Activated B cell treated with CpG ODN at 0.5 μM for 24 hours (primary cell): ENCODE measurements at places on chromosomes 1 and 21.

- no peaks in the 10 kb centered on the region for H3K27me3 ChIP-seq
- no peaks in the 10 kb centered on the region for H3K4me1 ChIP-seq
- DNase-seq = no peak
- H3K4me3 ChIP-seq = no peak overlapping the region
Observed at GRCh38 chr1:38365242-38365641, 318.6 kb upstream of the POU3F1 start.

DNA sequence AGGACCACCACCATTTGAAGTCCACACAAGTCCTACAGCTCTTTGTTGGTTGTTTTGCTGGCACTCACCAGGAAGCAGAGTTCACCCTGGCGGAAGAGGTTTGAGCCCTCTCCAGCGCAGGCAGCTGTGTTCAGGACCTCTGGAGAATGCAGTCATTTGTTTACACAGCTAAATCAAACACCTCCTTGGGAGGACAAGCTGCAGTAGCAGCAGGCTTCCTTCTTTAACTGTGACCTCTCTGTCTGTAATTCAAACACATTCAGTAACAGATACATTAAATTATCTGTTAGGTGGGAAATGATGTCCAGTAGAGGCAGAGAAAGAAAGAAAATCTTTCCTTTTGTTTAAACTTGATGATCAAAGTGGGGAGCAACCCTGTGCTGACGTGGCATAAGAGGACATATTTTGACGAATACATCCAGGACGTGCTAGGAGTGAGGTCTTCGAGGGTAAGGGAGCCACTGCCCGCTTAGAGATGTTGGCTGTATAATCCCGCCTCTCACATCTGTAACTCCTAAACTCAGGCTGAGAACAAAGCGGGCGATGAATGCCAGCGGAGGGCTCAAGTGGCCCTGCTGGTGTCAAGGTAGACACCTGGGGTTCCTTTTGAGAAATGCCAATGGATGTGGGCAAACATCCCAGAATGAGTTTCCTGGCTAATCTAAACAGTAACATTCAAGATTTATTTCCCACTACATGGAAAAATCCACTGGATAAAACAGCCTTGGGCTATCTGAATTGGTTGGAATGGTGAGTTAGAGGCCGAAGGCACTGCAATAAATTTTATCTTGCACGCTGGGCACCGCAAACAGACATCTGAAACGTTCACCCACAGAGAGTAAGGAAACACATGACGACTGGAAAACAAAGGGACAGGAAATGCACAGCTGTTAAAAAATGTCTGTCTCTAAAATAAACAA, 51.7 kb downstream of the ABCA4 start:
- H3K27me3 ChIP-seq = no peaks in the 10 kb centered on the region
- no peaks in the 10 kb centered on the region for H3K36me3 ChIP-seq
- DNase-seq = no peak
- H3K27ac ChIP-seq = no peak overlapping the region

- no peaks in the 10 kb centered on the region for H3K4me1 ChIP-seq
- no peaks in the 10 kb centered on the region for H3K27me3 ChIP-seq
- no peak for DNase-seq
- H3K27ac ChIP-seq = no peak overlapping the region
- H3K4me3 ChIP-seq = no peak overlapping the region
- H3K36me3 ChIP-seq = no peaks in the 10 kb centered on the region
Observed at GRCh38 chr1:102919659-102920058, 188.7 kb downstream of the COL11A1 start.

- no peaks in the 10 kb centered on the region for H3K4me1 ChIP-seq
- H3K4me3 ChIP-seq = no peak overlapping the region
- no peaks in the 10 kb centered on the region for H3K27me3 ChIP-seq
- no peaks in the 10 kb centered on the region for H3K36me3 ChIP-seq
- no peak overlapping the region for H3K27ac ChIP-seq
Observed at GRCh38 chr1:189859385-189859977, 618.2 kb downstream of the BRINP3 start.

GRCh38 chr1:178192686-178193085, 98.8 kb downstream of the RASAL2 start:
- peaks cover 3% of the 10 kb centered on the region for H3K4me1 ChIP-seq
- no peaks in the 10 kb centered on the region for H3K36me3 ChIP-seq
- H3K4me3 ChIP-seq = no peak overlapping the region
- H3K27ac ChIP-seq = no peak overlapping the region
- H3K27me3 ChIP-seq = peaks cover 14% of the 10 kb centered on the region

- no peak for DNase-seq
- peaks cover 36% of the 10 kb centered on the region for H3K27me3 ChIP-seq
- H3K27ac ChIP-seq = no peak overlapping the region
- no peaks in the 10 kb centered on the region for H3K36me3 ChIP-seq
- peaks cover 12% of the 10 kb centered on the region for H3K4me1 ChIP-seq
Observed at GRCh38 chr1:230429067-230429735, 3.1 kb upstream of the PGBD5 start.

DNA sequence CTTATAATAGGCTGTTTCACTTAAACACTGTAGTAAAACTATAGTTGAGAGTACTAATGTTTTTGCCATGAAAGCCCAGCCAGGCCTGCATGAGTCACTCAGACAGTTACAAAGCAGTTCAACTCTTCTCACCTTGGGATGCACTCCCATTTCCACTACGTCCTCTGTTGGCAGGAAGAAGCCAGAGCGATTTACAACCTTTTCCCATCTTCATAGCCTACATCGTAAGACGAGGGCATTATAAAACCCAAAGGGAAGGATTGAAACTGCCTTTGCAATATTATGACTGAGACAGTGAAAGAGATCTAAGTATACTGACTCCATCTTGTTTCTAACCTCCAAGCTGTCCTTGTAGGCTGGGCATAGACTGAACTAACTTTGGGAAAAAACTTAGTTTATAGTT, 71.8 kb upstream of the CSF1 start:
- no peak for DNase-seq
- no peak overlapping the region for H3K4me3 ChIP-seq
- no peaks in the 10 kb centered on the region for H3K4me1 ChIP-seq
- H3K27me3 ChIP-seq = peaks cover 7% of the 10 kb centered on the region
- H3K27ac ChIP-seq = no peak overlapping the region

DNA sequence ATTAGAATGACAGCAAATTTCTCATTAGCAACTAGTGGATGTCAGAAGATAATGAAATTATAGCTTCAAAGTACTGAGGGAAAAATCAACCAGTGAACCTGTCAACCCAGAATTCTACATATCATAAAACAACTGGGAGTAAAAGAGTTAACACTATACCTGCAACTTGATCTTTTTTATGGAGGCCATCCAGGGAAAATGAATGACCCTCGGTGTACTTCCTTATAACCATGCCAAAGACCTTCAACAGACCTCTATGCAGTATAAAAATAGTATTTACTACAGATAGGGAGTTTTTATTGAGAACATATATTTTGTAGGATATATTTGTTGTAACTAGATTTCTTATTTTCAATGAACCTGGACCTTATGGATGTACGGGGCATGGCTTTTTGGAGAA, 392.5 kb upstream of the ZRANB2 start:
- no peaks in the 10 kb centered on the region for H3K4me1 ChIP-seq
- no peak overlapping the region for H3K27ac ChIP-seq
- no peaks in the 10 kb centered on the region for H3K27me3 ChIP-seq
- H3K4me3 ChIP-seq = no peak overlapping the region

DNA sequence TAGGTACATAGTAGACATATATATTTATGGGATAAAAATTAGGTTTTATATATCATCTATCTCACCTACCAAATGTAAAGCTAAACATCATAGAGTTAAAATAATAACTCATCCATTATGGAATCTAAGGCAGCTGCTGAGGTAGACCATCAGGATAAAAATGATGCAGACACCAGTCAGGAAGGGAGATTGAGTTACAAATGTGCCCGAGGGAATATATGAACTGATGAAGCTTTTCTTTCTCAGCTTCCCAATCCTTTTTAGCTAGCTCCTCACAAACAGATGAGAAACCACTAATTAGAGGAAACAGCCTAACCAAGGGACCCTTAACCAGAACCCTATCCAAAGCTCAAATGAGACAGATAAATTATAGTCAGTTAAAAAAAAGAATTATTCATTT, 20.9 kb downstream of the TTLL7 start:
- H3K4me1 ChIP-seq = no peaks in the 10 kb centered on the region
- no peaks in the 10 kb centered on the region for H3K36me3 ChIP-seq
- H3K4me3 ChIP-seq = no peak overlapping the region
- no peak overlapping the region for H3K27ac ChIP-seq
- peaks cover 2% of the 10 kb centered on the region for H3K27me3 ChIP-seq

GRCh38 chr1:83762039-83762365, 236.9 kb downstream of the TTLL7 start:
- peaks cover 39% of the 10 kb centered on the region for H3K4me1 ChIP-seq
- no peaks in the 10 kb centered on the region for H3K27me3 ChIP-seq
- no peak for DNase-seq
- H3K4me3 ChIP-seq = no peak overlapping the region

DNA sequence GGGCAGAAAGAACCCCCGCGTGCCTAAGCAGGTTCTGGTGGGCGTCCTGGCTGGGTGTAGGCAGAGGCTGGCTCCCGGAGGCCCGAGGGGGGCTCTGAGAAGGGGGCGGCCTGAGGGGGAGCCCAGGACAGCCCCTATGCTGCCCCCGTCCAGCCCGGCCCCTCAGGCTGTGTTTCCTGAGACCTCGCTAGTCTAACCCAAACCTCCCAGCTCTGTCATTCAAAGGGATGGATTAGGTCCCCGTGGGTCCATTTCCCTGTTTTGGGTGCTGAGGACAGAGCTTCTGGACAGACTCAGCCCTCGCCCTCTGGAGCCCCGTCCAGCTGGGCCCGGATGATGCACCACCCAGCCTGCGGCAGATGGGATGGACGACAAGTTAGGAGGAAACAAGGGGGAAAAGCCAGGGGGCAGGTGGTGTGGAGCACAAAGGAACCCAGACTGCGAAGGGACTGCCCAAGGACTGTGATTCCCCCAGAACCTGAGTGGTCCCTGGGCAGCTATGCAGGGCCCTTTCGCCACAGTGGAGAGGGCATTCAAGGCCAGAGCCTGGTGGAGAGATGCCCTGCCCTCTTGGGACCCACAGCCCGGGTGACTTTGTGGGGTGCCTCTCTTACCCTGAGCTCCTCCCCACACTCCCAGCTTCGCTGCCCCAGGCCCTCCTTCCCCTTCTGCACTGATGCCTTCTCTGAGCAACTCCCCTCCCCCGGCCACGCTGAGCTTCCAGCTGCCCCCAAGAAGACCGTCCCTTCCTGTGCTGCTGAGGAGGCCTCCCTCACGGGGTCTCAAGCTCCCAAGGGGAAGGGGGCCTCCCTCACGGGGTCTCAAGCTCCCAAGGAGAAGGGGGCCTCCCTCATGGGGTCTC, 2.8 kb downstream of the HES4 start:
- peaks cover 18% of the 10 kb centered on the region for H3K4me1 ChIP-seq
- H3K27ac ChIP-seq = no peak overlapping the region
- no peak for DNase-seq

GRCh38 chr1:7136166-7136953, 351.1 kb downstream of the CAMTA1 start:
- H3K27ac ChIP-seq = no peak overlapping the region
- DNase-seq = no peak
- no peaks in the 10 kb centered on the region for H3K4me1 ChIP-seq
- no peaks in the 10 kb centered on the region for H3K36me3 ChIP-seq
- H3K27me3 ChIP-seq = peaks cover 11% of the 10 kb centered on the region

- peak overlapping the region; percentile 66 for H3K27ac ChIP-seq
- H3K36me3 ChIP-seq = no peaks in the 10 kb centered on the region
- peak overlapping the region; percentile 64 for H3K4me3 ChIP-seq
- H3K4me1 ChIP-seq = peaks cover 31% of the 10 kb centered on the region
- H3K27me3 ChIP-seq = no peaks in the 10 kb centered on the region
- no peak for DNase-seq
Observed at GRCh38 chr1:101379950-101380349, 143.1 kb downstream of the S1PR1 start.

GRCh38 chr1:215054266-215054665, 28.3 kb upstream of the KCNK2 start:
- H3K4me1 ChIP-seq = no peaks in the 10 kb centered on the region
- H3K36me3 ChIP-seq = no peaks in the 10 kb centered on the region
- DNase-seq = no peak
- no peak overlapping the region for H3K4me3 ChIP-seq
- no peak overlapping the region for H3K27ac ChIP-seq

- no peak overlapping the region for H3K4me3 ChIP-seq
- no peak overlapping the region for H3K27ac ChIP-seq
- peaks cover 65% of the 10 kb centered on the region for H3K36me3 ChIP-seq
- H3K27me3 ChIP-seq = no peaks in the 10 kb centered on the region
- no peak for DNase-seq
Observed at GRCh38 chr1:167409183-167409582, 109.1 kb downstream of the CD247 start.

DNA sequence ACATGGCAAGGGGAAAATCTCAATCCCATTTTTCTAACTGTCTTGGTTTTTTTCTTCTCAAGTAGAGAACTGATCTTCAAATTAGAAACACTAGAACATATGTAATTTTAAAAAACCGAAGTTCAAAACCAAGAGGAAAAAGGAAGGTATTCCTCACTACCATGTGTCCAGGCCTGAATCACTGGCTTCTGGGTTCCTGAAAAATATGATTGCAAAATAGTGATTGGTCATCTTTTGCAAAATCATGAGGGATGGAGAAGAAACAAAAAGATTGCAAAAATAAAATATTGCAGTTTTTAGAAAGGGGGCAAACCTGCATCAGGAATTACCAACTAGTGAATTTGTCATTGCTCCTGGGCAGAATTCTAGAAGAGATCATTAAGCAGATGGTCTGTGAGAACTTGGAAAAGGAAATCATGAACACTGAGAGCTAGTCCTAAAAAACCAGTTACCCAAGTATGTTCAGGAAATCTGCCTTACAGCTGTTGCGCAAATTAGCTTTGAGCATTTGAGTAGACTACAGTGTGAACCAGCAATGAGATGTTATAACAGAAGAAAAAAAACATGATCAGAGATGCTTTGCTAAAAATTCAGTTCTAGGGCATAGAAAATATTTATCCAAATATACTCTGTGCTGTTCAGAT, 49.4 kb downstream of the SPATA46 start:
- H3K27ac ChIP-seq = no peak overlapping the region
- DNase-seq = no peak
- no peak overlapping the region for H3K4me3 ChIP-seq
- no peaks in the 10 kb centered on the region for H3K36me3 ChIP-seq

GRCh38 chr21:34504595-34504994, 7.4 kb downstream of the KCNE1 start:
- H3K36me3 ChIP-seq = no peaks in the 10 kb centered on the region
- peaks cover 10% of the 10 kb centered on the region for H3K27me3 ChIP-seq
- H3K4me1 ChIP-seq = no peaks in the 10 kb centered on the region
- H3K4me3 ChIP-seq = no peak overlapping the region
- no peak for DNase-seq
- H3K27ac ChIP-seq = no peak overlapping the region

DNA sequence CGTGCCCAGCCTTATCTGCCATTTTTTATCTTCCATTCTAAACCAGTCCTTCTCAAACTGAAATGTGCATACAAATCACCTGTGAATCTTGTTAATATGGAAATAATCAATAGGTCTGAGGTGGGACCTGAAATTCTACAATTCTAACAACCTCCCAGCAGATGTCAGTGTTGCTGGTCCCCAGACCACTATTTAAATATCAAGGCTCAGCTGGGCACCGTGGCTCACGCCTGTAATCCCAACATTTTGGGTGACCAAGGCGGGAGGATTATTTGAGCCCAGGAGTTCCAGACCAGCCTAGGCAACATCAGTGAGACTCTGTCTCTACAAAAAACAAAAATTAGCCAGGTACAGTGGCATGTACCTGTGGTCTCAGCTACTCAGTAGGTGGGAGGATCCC, 4.1 kb downstream of the UQCRHL start:
- H3K27me3 ChIP-seq = peaks cover 5% of the 10 kb centered on the region
- H3K27ac ChIP-seq = no peak overlapping the region
- DNase-seq = peak; percentile 17
- no peak overlapping the region for H3K4me3 ChIP-seq
- H3K4me1 ChIP-seq = peaks cover 7% of the 10 kb centered on the region
- no peaks in the 10 kb centered on the region for H3K36me3 ChIP-seq
